Upper lobe of left lung (tissue), 6 donors: ENCODE measurements at places on chromosomes 3 and 15. TPM values are rescaled to one million over a fixed set of nuclear protein-coding genes. Genes with fewer than 3 reads are reported as not detected.

The CAND2 gene
- 6.7 TPM for total RNA-seq

The SNTN gene
- total RNA-seq = 6.3 TPM

The ITIH3 gene
- total RNA-seq = 4.1 TPM

The VIPR1 gene
- total RNA-seq = 577 TPM

The NOX5 gene
- total RNA-seq = not detected

The IL17RD gene
- total RNA-seq = 0.91 TPM

The EFCAB12 gene
- 10.5 TPM for total RNA-seq

The CCR2 gene
- total RNA-seq = 2.1 TPM

The RHOA gene
- 206 TPM for total RNA-seq

The STT3B gene
- 98.1 TPM for total RNA-seq

DNA sequence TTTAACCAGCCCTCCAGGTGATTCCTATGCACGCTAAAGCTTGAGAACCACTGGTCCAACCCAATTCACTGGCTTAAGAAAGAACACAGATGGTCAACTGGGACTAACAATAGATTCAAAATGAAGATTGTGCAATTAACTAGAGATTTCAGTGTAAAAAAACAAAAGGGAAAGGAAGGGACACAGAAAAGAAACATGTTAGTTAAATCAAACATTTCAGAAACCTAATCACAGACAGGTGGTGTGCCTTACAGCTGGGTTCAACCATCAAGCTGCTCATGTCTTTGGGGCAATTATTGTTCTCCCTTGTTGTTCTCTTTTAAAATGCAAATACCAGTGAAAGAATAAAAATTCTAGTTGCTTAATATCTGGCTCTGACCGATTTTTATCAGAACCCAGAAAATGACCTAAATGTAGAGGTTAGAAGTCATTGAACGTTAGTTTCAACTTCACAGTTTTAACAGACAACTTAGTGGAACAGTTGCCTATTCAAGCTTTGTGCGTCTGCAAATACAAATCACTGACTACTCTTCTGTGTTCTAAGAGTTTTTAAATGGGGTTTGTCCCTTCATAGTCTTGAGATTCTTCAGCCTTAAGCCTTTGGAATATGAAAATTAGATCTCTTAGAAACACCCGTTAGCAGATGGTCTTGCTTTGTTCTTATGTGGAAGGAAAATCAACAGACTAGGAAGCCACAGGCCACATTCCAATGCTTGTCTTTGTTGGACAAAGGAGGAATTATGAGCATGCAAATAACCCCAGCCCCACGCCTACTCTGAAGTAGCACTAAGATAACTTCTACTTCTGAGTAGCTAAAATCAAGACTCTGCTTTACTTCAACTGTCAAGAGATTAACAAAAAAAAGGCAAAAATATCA, 223.4 kb downstream of the ATP8B4 start:
- DNase-seq = no peak

DNA sequence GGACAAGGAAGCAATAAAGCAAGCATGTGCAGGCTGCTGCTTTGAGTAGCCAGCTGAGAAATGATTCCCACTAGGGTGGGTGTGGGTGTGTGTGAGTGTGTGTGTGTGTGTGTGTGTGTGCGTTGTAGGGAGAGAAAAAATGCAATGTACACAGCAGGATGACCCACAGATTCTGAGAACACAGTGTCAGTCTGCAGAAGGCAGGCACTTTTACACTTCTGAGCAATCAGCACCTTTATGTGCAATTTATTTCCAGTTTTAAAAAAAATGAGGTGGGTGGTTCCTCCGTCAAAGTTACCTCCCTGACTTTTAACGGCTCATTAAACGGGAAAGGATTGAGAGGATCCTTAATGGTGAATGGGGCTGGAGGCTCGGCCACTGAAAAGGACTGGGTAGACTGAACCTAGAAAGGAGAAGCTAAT, 38.5 kb upstream of the LIPC start:
- DNase-seq = no peak

DNA sequence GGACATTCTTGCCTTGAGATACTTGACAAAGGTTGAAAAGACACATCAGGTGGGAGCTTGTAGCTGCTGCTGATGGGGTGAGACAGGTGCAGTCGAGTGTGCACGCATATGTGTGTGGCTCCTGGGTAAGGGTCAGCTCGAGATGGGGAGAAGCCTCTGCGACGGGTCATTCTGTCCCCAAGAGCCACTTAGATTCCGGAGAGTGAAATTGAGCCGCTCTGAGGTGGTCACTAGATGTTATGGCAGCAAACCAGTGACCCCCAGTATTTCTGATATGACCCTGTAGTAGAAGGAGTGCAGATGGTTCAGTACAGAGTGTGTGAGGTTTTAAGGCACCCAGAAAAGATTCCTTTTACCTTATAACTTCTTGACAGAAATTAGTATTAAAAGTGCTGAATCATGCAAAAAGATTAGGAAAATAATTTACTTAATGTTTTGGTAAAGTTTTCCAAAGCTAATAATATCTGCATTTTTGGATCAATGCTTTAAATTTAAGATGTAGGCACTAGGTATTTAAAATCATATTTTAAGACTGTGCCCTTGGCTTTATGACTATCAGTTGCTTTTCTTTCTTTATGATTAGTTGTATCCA, 241.9 kb upstream of the TOPAZ1 start:
- no peak for DNase-seq

DNA sequence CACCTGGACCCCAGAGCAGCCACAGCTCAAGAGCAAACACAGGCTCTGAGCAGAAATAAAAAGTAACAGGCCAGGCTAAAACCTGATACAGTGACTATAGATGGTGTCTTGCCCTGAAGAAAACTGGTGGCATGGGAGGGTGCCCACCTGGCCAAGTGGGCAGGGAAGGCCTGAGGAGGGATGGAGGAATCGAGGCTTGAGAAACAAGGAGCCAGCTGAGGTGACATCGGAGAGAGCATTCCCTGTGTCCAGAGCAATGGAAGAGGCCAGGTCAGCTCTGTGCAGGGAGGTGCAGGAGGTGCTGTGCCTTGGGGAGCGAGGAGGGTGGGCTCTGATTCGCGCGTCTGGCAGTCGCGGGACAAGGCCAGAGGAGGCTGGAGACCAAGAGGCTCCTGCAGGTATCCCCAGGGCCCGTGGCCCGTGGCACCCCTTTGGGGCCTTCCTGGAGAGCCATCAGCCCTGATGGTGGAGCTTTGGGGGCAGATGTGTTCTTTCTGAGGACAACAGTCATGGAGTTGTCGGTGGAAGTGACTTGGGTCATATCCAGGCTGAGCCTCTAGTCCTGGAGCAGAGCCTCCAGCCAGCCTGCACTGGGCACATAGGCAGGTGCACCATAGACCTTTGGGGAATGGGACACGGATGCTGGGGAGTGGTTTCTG, 56.1 kb downstream of the PLXNA1 start:
- DNase-seq = no peak
